AG09319 (cell line): ENCODE measurements at places on chromosomes 1 and 21.

- DNase-seq, result no peak
Measured at GRCh38 chr1:150021191-150021694, 10.7 kb upstream of the OTUD7B start.

- no peak for DNase-seq
Measured at GRCh38 chr1:44238660-44239059, 25.4 kb downstream of the DMAP1 start.

DNA sequence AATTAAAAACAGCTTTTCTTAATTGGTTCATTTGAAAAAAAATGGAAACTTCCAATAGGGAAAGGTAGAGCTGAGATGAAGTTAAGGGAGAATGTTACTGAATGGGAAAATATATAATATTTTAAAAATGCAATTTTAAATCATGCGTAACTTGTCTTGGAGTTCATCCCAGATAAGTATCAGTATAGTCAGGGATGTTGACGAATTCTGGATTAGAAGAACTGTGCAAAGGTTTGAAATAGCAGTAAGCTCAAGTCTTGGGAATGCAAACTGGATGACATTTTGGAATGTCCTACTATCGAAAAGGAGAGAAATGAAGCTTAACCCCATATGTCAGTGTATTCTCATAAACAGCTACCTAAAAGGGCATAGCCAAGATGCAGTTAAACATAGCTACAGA is 4.0 kb upstream of the ST6GALNAC3 start:
- no peak for DNase-seq

DNA sequence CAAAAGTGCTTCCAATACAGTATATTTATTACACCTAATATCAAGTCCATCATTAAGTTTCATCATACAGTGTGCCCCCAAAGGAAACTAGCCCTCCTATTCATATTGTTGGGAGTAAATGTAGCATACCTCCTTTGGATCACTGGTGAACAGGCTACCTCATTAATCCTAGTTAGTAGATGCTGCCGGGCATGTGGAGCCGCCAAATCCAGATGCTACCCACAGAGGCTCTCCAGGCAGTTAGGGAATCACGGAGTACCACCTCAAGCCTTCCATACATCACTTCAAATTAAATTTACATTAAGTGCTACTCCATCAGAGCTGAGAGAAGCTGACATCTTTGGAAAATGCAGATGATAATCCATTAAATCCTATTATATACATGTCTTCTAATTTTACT is 121.7 kb upstream of the FOXD3 start:
- no peak for DNase-seq

DNA sequence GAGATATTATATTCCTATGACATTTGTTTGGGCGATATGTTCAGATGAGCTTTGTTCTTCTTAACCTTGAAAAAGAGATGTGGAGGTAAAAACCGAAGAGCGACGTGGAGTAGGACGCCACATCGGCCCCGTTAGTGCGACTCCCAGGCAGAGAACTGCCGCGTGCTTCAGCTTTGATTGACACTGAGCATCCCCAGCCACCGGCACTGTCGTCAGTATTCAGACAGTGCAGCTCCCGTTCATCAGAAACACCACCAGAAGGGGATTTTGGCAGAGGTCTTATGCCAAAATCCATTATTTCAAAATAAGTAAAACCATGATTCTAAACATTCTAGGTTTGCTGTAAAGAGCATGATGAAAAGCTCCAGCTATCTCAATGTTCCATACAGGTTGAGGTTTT is 66.5 kb downstream of the AGPAT3 start:
- no peak for DNase-seq

GRCh38 chr1:75087278-75087677 is 46.9 kb upstream of the LHX8 start:
- DNase-seq, result no peak

GRCh38 chr1:41013796-41014195 is 7.7 kb downstream of the SLFNL1 start:
- DNase-seq, result no peak

DNA sequence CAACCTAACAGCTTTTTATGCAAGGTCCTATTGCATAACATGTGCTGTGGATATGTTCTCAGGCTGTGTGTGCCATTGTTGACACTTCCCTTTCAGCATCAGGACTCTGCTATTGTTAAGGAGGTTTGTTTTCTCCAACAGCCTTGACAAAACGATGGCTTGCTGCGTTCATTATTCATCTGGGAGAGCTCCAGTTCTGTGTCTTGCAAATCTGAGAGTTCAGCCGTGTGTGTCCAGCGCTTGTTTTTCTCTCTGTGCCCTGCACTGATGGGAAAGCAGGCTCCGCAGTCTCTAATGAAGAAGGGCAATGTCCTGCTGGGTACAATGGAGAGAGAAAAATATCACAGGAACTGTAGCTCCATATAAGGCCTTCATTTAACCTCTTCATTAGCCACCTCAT is 63.7 kb downstream of the CLDN17 start:
- no peak for DNase-seq

- DNase-seq, result no peak
Measured at GRCh38 chr1:147636314-147636713, 34.0 kb downstream of the ACP6 start.

DNA sequence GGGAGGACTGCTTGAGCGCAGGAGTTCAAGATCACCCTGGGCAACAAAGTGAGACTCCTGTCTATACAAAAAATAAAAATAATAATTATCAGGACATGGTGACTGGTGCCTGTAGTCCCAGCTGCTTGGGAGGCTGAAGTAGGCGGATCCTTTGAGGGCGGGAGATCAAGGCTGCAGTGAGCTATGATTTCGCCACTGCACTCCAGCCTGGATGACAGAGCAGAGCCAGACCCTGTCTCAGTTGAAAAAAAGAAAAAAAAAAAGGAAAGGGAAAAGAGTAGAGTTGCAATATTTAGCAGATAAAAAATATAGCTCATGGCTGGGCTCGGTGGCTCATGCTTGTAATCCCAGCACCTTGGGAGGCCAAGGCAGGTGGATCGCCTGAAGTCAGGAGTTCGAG is 3.3 kb upstream of the S1PR1 start:
- DNase-seq, result no peak

DNA sequence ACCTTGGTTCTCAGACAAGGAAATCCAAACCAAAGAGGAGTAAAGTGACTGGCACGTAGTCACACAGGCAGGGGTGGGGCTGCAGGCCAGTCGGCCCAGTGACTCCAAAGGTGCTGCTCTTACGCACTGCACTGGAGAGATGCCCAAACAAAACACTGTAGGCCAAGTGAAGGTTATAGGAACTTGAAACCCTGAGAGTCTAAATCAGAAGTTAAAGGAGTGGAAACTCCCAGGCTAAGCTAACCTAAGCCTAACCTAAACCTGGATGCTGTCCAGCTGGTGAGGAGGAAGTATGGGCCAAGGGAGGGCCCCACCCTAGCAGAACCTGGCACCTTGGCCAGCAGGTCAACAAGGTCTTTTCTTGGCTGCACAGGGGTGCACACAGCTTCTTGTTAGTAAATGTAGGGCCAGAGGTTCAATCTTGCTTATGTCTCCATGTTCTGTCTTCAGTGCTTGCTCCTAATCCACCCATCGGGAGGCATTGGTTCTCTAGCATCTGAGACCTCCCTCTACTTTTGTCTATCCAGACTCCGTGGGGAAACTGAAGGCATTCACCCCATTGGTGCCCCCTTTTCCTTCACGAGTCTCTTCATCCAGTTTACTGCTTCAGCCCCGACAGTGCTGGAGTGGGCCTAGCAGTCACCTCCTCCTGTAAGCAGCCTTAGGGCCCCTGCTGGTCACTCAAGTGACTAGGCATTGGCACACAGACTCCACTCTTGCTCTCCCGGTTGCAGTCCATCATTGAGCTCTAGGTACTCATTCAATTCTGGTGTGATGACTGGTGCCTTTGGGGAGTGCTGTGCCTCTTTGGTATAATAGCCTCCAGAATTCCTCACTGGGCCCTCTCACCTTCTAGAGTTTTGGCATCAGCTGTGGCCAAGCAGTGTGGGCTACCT is 12.9 kb upstream of the TMEM125 start:
- no peak for DNase-seq

GRCh38 chr1:164841702-164842465 is 282.9 kb downstream of the PBX1 start:
- DNase-seq, result no peak

DNA sequence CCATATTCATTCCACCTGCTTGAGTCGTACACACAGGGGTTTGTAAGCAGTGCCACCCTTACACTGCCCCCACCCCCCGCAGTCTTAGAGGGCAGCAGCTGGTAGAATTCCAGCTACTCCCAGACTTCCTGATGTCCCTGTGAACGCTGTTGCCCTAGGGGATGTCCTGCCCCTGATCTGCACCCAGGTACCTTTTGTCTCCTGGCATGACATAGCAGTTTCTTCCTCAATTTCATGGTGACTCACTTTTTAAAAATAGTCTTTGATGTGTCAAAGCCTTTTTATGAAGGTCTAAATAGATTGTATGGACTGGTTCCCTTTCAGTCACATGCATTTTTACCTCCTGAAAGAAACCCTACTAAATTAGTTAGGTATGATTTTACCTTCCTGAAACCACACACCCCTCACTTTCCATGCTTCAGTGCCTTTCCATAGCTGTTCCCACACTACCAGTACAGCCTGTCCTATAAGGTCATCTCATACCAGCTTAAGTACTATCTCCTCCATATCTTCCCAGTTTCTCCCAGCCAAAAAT is 76.4 kb downstream of the ST3GAL3 start:
- no peak for DNase-seq

GRCh38 chr1:180905927-180906326 is 6.8 kb upstream of the KIAA1614 start:
- DNase-seq, result no peak

GRCh38 chr1:61910035-61910434 is 167.8 kb downstream of the PATJ start:
- DNase-seq, result no peak

DNA sequence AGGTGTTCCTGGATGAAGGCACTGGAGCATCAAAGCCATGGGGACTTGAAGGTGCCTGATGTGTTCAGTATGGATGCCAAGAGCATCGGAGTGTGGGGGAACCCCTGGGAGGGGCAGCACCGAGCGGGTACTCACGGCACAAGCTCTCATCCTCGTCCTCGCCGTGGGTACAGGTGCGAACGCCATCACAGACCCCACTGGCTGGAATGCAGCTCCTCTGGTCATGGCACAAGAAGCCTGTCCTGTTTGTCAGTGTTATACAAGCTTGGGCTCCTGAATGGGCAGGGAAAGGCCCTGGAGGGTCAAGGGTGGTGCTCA is 6.0 kb downstream of the LDLRAD1 start:
- DNase-seq, result no peak

DNA sequence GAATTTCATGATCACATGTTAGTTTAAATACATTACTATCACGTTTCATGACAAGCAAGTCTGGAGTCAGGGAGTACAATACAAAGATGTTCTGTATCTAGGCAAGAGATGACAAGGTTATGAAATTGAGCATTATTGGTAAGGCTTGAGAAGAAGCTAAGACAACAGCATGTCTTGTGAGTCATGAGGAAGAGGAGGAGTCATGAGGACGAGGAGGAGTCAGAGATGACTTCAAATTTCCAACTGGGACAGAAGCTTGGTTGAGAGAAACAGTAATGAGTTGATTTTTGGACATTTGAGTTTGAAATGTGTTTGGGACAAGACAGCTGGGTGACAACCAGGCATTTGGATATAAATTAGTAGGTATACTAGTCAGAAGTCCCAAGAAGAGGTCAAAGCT is 4.3 kb upstream of the UBE2U start:
- no peak for DNase-seq

DNA sequence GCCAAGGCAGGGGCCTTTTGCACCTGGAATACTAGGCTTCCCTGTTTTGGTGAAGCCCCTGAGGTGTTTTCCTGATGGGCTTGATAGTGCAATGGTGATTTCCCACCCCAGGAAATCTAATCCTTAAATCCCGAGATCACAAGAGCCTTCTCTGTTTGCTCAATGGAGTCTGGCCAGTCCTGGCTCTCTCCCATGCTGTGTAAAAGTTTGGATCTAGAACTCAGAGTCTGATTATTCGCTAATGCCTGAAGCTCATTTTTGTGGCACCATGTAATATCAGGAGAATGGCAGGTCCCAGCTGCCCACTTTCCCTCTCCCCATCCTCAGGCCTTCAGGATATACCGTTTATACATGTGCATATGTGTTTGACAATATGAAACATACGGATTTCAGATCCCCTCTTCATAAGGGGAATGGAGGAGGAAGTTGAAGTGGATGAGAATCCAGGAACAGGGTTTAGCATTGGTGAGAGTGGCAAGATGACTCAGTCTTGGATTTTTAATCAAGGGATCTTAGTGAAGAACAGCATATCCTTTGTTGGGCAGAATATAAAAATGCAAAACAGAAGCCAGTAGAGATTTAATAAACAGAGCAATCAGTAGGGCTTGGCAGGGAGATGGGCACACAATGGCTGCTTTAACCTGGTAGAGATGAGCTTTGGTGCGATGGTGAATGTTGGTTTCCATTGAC is 62.1 kb downstream of the CLIC6 start:
- no peak for DNase-seq

GRCh38 chr21:14116080-14116481 is 94.7 kb downstream of the LIPI start:
- DNase-seq, result no peak
